ENCODE measurements at places on chromosomes 4 and X.

GRCh38 chr4:104099141-104099540 is 379.4 kb upstream of the TACR3 start:
- no peak for DNase-seq

GRCh38 chrX:120365968-120366367 is 4.1 kb downstream of the ATP1B4 start:
- no peak for DNase-seq

GRCh38 chr4:41507291-41507947 is 30.5 kb upstream of the LIMCH1 start:
- DNase-seq, result no peak

GRCh38 chr4:144579411-144580030 is 66.4 kb upstream of the HHIP start:
- DNase-seq, result no peak

- DNase-seq, result no peak
These were observed 1.4 kb upstream of the PACRGL start for GRCh38 chr4:20698820-20699219.

DNA sequence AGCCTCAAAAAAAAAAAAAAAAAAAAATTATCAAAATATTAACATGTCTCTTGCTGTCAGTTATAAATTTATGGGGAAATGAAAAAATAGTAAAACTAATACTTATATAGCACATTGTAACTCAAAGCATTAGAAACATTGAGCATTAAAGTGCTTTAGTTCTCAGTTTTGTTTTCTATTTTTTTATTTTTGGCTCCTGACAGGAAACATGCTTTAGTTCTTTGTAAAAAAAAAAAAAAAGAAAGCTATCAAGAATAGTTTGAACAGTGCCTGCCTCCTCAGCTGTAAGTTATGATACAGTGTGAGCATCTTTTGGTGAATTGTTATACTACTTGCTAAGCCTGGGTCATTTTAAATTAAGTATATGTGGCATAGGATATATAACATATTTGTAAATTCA is 5.1 kb upstream of the CENPC start:
- DNase-seq, result no peak

GRCh38 chrX:1807301-1807731 is 192.5 kb downstream of the ASMT start:
- DNase-seq, result no peak
